Endothelial cell of umbilical vein (primary cell): ENCODE measurements at places on chromosomes 11 and 22. TPM values are rescaled to one million over a fixed set of nuclear protein-coding genes. Genes with fewer than 3 reads are reported as not detected.

Gene SLC5A4
- polyA plus RNA-seq, result 2.8 and 3.0 TPM in 2 replicates

Gene PRG3
- polyA plus RNA-seq, result not detected in 2 replicates

Gene P2RY6
- polyA plus RNA-seq, result 0.47 and 0.54 TPM in 2 replicates

Gene MS4A3
- not detected in 2 replicates for polyA plus RNA-seq

Gene HOATZ
- polyA plus RNA-seq, result not detected in 2 replicates

Gene CHRM4
- 0.04 and 0.13 TPM in 2 replicates for polyA plus RNA-seq

Gene CYB5R2
- polyA plus RNA-seq, result 5.0 TPM in 2 replicates

Gene JHY
- polyA plus RNA-seq, result 1.3 and 1.8 TPM in 2 replicates

Gene FXYD6
- 1.4 and 2.0 TPM in 2 replicates for polyA plus RNA-seq

DNA sequence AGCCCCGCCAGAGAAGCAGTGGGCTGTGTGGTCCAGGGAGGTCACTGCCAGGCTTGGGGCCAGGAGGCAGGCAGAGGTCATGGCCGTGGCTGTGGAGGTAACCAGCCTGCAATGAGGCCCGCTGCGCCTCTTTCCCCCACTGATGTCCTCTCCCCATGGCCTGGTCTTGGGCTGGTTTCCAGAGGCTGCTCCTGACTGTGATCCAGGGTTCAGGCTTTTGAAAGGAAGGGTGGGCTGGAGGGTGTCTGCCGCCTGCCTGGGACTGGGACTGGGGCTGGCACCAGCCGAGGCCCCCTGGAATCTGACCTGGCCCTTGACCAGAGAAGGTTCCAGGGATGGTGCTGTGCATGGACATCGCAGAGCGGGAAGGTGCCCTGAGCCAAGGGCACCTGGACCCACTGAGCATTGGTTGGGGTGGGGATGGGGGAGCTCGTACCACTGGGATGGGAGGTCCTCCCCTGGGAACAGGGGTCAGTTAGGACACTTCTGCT lies 59.6 kb upstream of the THY1 start:
- no peak for DNase-seq

- no peak for DNase-seq
Observed at GRCh38 chr22:41491374-41492100, 22.6 kb downstream of the ACO2 start.

DNA sequence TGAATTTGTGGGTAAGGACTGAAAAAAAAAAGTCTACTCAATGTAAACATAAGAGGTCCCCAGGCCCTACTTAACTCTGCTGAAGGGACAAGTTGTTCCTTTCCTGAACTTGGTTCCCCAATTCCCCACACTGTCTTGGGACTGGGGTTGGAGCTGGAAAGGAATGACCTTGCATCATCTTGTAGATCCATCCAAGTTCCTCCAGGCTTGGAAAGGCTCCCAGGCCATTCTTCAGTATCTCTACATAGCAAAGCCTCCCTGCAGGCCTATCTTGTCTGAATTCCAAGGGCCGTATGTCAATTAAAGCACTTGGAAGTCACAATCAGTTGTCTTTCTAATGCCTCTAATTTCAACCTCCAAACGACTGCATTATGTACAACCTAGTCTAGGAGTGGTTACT lies 361.2 kb downstream of the TMEM135 start:
- no peak for DNase-seq

- no peak for DNase-seq
Observed at GRCh38 chr11:76185931-76186401, 20.3 kb downstream of the WNT11 start.

- DNase-seq, result no peak
Observed at GRCh38 chr11:45917286-45917622, 423 bp downstream of the PEX16 start.

GRCh38 chr11:108431370-108431769 lies 36.0 kb downstream of the C11orf65 start:
- no peak for DNase-seq

DNA sequence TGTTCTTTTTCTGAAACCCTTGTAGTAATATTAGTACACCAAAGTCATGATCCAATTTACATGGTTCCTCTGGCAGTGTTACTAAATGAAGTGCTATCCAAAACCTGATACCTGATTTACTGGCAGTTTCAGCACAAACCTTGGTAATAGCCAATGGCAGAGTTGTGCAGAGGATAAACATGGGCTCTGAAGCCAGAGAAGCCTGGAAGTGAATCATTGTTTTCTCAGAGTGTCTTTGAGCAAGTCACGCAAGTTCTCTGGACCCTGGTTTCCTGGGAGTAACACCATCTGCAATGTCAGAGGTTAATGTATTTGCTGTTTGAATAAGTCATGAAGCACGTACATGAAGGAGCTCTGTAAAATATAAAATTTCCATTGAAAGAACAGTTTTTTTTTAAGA lies 222.3 kb upstream of the NARS2 start:
- DNase-seq, result peak; percentile 79

GRCh38 chr11:109306322-109306721 lies 115.7 kb upstream of the C11orf87 start:
- no peak for DNase-seq

DNA sequence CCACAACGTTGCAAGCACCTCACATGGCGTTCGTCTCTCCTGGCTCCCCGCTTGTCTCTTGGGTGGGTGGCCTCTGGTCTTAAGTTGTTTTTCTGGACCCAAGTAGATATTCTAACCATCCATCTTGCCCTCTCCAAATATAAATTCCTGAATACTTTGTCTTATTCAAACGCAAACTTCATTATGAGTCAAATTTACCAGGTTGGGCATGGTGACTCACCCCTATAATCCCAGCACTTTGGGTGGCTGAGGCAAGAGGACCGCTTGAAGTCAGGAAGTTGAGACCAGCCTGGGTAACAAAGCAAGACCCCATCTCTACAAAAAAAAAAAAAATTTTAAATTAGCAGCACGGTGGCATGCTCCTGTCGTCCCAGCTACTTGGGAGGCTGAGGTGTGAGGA lies 5.1 kb upstream of the IGSF9B start:
- DNase-seq, result no peak

GRCh38 chr11:27012234-27012921 lies 18.5 kb downstream of the FIBIN start:
- peak; percentile 72 for DNase-seq

GRCh38 chr11:37718431-37718999 lies 1120.5 kb upstream of the RAG2 start:
- no peak for DNase-seq

DNA sequence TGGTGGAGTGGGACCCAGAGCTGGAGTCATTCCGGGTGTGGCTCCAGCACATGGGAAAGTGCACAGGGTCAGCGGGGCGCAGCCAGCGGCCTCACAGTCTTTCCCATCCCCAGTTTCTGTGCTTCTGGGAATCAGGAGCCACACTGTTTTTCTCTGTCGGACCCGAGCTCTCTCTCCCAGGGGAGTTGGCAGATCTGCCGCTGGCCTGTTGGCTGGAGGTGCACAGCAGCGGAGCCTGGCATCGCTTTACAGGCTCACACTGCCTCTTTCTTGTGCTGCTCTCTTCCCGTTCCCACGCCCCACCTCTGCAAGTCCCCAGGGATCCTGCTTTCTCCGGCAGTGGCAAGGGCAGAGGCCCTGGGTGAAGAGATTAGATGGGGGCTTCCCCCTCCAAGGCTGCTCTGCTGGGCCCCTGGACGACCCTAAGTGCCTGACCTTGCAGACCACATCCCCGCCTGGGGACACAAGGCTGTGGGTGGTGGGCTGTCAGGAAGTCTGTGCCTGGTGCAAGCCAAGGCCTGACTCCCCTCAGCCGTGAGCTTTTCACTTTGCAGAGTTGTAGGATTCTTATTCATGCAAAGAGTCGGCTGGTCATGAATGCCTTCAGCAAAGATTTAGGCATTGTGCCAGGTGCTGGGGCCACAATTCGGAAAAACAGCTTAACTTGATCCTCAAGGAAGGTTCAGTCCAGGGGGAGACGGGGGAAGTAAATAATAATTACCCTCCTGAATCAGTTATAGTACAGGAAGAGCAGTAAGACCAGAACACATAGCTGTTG lies 116.3 kb downstream of the TIMP3 start:
- no peak for DNase-seq

DNA sequence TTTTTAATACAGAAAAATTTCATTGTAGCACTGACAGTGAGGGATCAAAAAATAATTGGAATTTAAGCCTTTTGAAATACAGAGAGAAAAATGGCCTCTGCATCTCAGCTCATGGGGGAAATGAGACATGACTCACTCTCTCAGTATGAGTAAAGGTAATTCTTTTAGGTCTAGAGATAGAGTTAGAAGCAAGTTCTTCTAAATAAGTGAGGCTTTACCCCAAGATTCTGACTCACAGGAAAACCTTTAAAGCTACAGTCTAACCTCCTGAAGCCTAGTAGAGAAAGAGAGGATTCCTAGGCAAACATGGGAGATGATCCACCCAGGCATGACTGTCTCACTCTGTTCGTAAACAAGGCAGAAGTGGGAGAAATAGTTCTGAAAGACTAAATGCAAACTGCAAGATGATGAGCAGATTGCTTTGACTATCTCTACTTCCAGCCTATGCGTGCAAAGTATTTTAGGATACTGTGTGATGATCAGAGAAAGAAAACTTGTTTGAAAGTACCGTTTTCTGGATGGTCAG lies 1003.3 kb upstream of the CCDC90B start:
- no peak for DNase-seq

GRCh38 chr11:81987829-81988472 lies 745.7 kb downstream of the FAM181B start:
- no peak for DNase-seq

GRCh38 chr11:133525976-133526375 lies 6.3 kb downstream of the OPCML start:
- no peak for DNase-seq

DNA sequence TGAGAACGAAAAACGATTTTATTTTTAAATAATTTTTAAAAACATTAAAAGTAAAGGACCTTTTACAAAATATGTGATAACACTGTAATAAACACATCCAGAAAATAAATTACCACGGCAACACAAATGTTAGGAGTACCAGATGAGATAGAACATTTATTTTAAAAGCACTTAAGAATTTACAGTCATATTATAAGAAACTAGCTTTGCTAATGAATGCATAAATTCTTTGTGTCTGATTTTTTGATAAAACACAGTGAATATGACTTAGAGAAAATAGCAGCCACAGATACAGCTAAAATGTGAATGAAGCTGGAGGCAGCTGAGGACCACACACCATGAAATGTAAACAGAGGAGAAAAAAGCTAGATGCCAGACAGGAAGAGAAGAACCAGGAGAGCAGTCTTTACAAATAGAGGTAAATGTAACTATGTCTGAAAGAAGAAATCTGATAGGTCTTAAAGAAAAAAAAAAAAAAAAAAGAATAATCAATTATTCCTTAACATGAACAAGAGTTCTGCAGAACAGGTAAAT lies 14.6 kb downstream of the CCDC34 start:
- DNase-seq, result no peak

- DNase-seq, result no peak
Observed at GRCh38 chr11:121452609-121453150, at the start of gene SORL1-AS1. Gene SORL1-AS1 (minus strand): TSS chr11:121452967.

- DNase-seq, result no peak
Observed at GRCh38 chr11:30936491-30936890, 350.3 kb upstream of the MPPED2 start.

DNA sequence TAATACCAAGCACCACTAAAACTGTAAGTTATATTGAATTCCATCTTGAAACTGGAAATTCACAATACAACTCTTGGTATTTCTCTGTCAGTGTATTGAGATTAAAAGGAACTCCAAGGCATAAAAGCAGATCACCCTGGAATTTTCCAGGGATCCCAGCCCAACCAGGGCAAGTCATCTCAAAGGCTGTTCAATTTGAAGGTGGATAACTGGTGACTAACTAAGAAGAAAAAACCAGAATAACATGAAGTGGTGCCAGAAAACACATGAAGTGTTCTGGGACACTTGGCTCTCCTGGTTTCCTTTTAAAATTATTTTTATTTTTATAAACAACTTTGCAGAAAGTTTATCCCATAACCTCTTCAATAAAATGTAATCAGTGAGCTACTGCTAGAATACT lies 7.8 kb upstream of the BMAL1 start:
- DNase-seq, result no peak

GRCh38 chr22:22925146-22925804 lies 37.7 kb downstream of the IGLL5 start:
- DNase-seq, result no peak

DNA sequence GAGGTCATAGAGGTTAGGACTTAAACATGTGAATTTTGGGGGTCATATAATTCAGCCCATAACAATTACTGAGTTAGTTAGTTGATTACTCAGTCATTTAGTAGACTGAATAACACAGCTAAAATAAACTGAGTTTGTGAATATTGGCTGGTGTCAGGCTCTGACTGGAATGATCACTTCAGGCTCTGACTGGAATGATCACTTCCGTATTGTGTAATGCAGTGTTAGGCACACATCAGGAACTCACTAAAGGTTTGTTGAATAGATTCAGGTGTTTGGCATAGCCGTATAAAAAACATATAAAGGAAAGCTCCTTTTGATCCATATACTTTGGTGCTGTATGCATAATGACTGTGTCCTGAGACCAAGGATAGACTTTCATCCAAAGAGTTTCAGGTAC lies 610.5 kb downstream of the INSC start:
- DNase-seq, result no peak

DNA sequence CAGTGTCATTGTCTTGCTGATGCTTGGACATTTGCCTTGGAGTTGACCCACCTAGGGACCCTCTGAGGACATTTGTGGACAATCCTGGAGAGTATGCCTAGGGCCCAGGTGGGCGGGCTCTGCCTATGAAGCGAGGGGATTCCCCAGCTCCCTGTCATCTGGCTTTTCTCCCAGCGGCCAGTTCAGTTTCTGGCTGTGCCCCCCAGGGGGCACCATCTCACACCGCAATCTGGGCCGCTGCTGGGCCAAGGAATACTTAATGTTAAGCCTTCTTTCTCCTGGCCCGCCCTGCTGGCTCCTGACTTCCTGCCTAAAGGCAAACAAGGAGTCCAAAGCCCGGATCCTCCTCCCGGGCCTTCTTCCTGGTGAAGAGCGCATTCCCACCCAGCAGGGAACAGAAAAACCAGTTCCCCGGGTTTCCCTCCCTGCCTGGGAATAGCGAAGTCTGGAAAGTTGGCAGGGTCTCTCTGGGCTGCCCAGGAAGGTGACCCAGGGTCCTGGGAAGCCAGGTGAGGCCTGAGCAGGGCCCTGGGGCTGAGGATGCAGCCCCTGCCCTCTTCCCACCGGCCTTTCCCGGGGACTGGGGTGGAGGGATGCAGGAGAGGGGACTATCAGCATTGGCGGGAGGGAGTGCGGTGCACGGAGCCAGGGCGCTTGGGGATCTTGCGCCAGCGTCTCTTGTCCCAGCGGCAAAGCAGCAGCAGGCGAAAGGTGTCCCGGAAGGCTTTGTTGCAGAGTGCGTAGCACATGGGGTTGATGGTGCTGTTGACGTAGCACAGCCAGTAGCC lies 11.9 kb downstream of the CHRM1 start:
- peak; percentile 80 for DNase-seq

GRCh38 chr22:37060801-37061610 lies 9.5 kb downstream of the KCTD17 start:
- DNase-seq, result no peak

- DNase-seq, result peak; percentile 23
Observed at GRCh38 chr11:75850787-75851186, 35.8 kb downstream of the UVRAG start.
